SJSA1 (cell line): ENCODE measurements at places on chromosomes 5 and 9. TPM values are rescaled to one million over a fixed set of nuclear protein-coding genes. Genes with fewer than 3 reads are reported as not detected.

THOC3 gene
- total RNA-seq, result 66.9 and 79.5 TPM in 2 replicates

DNAI1 gene
- total RNA-seq, result not detected in 2 replicates

CTXN3 gene
- not detected in 2 replicates for total RNA-seq

DNA sequence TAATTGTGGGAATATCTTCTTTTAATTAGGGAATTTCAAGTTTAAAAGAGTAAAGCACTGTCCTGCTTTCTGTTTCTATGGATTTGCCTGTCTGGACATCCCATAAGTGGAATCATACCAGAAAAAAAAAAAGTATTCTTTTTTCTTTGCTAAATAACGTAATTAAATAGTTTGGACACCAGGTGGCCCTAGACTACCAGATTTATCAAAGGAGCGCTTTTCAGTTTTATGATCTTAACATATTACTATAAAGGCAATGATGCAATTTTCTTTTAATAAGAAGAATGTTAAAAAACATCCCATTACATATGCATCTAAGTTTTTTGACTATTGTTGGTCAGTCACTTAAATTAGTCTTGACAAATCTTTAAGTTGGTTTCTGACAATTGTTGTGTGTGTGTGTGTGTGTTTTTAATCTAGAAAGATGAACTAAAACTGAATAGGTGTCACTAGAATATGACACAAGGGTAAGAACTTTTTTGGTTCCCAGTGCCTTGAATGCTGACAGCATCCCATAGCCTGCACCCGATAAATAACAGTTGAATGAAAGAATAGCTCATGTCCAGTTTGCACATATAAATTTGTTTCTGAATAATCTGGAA is 49.5 kb downstream of the C5orf22 start:
- no peak for DNase-seq

DNA sequence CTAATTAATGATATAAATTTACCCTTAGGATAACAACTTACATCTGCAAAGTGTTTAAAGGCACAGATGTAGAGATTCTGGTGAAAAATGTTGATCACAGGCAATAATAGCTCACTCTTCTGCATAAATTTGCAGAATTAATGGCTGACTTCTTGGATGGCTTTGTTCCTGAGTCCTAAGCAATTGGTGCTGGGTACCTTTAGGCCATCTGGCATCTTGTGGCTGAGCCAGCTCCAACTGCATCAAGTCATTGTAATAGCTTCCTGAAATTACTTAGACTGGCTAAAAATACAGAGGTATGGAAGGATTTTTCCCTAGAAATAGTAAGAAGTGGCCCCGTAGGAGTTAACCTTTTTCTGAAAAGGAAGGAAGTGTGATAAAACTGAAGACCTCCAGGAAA is 118.3 kb upstream of the MINAR2 start:
- DNase-seq, result no peak

DNA sequence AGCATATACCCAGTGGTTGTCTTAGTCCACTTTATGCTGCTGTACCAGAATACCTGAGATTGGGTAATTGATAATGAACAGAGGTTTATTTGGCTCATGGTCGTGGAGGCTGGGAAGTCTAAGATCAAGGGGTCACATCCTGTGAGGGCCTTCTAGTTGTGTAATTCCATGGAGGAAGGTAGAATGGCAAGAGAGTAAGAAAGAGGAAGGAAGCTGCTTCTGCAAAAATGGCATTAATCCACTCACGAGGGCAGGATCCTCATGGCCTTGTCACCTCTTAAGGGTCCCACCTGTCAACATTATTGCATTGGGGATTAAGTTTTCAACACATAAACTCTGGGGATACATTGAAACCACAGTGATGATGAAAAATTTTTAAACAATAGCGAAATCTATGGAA is 17.0 kb downstream of the BTNL8 start:
- no peak for DNase-seq

- no peak for DNase-seq
These were observed 13.8 kb downstream of the PDCD1LG2 start for GRCh38 chr9:5524090-5524489.

GRCh38 chr9:121317737-121318630 is 50.0 kb downstream of the GSN start:
- DNase-seq, result no peak

DNA sequence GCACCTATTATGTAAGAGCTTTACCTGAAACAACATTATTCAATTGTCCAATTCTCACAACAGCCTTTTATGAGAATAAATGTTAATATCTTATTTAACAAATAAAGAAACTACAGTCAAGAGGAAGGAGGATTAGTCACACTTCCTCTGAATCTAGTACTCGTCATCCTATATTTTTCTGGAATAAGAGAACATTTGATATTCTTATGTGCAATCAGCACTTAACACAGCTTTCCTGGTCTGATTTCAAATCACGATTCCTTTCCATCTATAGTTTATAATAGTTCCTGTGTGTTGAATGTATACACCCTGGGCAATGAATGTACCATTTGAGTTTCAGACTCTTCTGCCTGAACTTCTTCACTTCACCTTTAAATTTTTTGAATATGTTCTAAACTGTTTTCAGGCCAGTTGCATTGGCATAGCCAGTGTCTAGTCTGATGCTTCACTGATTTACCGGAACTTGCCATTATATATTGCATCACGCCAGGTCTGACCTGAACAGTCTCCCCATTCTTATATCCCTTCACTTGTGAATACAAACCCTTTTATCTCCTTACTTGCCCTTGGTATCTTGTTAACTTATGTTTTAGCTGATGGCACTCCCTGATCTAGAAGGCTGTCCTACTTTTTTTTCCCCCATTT is 698.3 kb downstream of the MAT2B start:
- DNase-seq, result no peak

ORM2 gene
- total RNA-seq, result not detected in 2 replicates

- no peak for DNase-seq
These were observed 22.4 kb downstream of the SLC9A3 start for GRCh38 chr5:501831-502184.

- DNase-seq, result peak; percentile 71
These were observed 13.8 kb upstream of the CCL28 start for GRCh38 chr5:43425983-43426382.

DNA sequence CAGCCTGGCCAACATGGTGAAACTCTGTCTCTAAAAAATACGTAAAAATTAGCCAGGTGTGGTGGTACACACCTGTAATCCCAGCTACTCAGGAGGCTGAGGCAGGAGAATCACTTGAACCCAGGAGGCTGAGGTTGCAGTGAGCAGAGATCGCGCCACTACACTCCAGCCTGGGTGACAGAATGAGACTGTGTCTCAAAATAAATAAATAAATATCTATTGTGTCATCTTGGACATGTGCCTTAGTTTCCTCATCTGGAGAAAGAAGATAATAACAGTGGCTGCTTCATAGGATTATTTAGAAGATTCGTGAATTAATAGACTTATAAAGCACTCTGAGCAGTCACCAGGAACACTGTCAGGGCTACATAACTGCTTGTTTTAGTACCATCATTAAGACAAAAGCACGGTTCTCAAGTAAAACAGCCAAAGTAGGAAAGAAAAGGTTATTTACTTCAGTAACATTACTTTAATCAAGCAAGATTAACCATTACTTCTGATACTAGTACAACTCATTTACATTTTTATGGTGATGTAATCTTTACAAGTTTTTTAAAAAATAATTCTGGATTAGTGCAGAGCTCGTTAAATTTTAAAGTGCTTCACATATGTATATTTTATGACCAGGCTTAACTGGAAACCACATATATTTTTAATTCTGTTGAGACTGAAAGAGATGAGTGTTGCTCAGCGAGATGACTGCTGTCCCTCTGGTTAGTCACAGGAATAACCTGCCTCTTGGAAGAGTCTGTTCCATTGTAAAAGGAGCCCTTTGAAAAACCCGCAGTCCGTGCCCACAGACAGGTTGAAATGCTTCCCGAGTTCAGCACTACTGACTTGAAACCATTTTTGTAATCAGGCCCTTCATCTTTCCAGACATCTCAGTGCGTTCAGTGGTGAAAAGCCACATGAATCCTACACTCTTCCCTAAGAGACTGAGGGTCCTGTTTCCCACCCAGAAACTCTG is 36.7 kb downstream of the ANKH start:
- DNase-seq, result no peak

DNA sequence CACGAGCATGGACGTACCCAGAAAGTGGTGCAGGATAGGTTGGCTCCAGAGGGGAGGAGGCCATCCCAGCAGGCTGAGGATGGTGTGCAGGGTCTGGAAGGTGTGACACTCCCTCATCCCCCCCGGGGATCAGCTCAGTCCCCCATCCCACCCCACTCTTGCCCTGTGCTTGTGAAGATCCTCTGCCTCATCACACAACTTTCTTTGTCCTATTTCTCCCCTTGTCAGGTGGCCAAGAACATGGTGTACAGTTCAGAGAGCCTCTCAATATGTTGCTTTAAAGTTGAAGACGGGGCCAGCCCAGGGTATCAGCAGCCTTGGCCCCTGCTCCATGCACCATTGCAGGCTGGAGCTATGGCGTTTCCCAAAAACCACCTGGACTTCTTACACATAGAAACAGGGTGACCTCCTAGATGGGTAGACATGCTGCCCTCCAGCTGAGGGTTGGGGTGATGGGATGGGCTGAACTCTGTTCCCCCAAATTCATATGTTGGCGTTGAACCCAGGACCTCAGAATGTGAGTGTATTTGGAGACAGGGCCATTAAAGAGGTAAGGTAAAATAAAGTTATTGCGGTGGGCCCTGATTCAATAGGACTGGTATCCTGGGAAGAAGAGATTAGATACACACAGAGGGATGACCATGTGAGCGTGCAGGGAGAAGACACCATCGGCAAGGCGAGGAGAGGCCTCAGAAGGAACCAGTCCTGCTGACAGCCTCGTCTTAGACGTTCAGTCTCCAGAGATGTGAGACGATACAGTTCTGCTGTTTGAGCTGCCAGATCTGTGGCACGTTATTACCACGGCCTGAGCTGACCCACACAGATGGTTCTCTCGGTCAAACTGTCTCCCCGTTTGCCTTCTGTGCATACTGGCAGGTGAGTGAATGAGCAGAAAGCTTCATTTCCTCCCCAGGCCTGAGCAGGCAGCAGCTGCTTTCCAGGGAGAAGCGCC is 272.5 kb downstream of the GADD45G start:
- peak; percentile 22 for DNase-seq

LCN10 gene
- not detected in 2 replicates for total RNA-seq

DNA sequence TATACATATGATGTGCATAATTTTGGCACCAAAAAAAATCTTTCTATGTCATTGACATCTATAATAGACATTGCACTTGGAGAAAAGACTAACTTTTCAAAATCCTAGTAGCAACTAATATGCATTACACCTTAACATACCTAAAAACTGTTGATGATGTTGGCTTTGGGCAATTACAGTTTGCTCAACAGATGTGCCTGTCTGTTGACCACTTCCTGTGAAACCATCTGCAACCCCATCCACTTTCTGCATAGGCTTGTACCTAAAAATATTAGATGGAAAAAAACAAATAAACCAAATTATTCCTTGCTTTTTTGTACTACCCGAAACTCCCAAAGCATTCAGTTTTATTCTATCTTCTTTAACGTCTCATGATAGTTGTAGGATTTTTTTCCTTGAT is 248.6 kb downstream of the RFX3 start:
- no peak for DNase-seq

CTNND2 gene
- total RNA-seq, result 0.03 TPM in 1 of 2 replicates, not detected in the other

HTR1A gene
- total RNA-seq, result not detected in 2 replicates

DNA sequence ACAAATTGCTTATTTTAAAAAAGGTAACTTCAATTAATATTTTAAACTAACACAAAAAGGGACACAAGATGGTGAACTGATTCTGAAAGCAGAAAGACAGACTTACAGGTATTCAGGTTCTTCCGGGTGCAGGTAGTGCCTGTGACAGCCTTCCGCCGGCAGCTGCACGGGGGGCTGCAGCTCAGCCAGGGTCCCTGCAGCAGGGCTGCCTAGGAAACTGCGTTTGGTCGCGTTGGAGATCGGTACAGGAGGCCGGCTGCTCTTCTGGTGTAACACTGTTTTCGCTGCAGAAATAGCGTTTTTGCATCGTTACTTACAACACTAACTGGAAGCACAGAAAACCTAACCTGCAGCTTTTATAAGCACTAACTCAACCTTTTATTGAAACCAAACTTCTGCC is 80.0 kb downstream of the CAMSAP1 start:
- no peak for DNase-seq

- DNase-seq, result no peak
These were observed 6.2 kb downstream of the ANGPTL2 start for GRCh38 chr9:127116088-127116726.

DNA sequence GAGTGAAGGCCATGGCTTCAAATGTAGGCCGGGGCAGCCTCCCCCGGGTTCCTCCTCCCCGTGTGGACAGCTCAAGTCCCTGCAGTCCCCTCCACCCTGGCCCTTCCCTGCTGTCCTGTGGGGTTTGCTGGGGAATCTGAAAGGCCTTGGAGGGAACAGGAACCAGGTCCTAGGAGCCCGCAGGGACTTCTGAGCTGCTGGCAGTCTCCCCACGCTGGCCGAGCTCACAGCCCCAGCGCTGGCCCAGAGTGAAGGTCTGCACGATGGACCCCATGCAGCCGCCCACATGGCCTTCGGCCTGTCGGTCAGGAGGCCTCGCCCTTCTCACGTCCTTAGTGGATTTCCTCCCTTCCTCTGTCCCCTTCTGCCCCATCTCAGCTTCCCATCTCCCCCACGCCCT is 25.7 kb upstream of the NOTCH1 start:
- no peak for DNase-seq

DNA sequence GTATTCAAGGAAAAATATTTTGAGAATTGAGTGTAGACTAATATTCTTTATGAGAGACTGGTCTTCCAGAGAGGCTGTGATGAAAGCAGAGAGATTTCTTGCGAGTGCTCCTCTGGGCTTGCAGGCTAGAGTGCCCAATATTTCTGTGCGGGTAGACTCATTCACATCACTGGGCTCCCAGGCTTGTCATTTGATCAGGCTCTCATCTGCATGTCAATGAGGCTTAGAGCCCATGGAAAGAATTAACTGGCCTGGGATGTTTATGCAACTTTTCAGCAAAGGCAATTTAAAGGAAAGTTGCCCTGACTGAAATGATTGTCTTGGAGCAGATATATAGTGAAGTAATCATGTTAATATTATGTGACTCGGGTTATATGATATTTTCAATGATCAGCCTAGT is 42.3 kb downstream of the SNCAIP start:
- no peak for DNase-seq
